AG08396 (cell line): ENCODE measurements at places on chromosomes 6 and 20.

GRCh38 chr6:125262016-125263013, 39.5 kb downstream of the HDDC2 start:
- peak; percentile 73 for DNase-seq

DNA sequence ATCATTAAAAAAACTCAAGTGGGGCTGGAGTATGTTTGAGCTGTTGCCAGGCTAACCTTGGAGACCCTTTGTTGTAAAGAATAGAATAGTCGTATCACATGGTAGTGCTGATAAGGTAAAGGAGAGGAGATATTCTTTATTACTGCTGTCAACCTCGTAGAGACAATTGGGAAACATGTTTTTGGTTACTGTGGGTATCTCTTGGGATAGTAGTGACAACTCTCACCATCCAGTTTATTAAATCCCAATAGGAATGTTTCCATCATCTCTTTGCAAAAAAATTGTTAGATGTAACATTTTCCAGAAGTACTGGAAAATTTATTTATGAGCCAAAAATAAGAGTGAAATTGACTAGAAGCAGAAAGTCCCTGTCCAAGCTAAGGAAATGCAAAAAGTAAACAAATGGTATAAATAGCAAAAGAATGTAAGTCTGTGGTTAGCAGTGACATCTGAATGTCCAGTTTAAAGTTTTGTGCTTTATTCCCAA, 829.3 kb upstream of the CITED2 start:
- peak; percentile 13 for DNase-seq

- no peak for DNase-seq
These were observed 321.5 kb upstream of the JARID2 start for GRCh38 chr6:14924126-14925024.

GRCh38 chr6:40504274-40504673, 82.9 kb downstream of the LRFN2 start:
- no peak for DNase-seq

- no peak for DNase-seq
These were observed 31.0 kb downstream of the ANKS1A start for GRCh38 chr6:34920097-34920496.

DNA sequence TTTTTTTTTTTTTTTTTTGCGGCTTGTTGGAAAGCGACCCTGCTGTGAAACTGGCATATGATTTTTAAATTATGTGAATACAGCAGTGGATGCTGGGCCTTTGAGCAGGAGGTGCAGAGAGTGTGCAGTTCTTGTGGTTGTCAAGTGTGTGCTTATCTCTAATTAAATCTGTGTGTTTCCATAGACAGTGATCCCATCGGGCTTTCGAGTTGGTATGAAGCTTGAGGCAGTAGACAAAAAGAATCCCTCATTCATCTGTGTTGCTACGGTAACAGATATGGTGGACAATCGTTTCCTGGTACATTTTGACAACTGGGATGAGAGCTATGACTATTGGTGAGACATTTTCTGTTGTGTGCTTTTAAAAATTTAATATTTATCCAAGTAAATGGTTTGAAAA, 52.4 kb downstream of the L3MBTL3 start:
- no peak for DNase-seq

GRCh38 chr20:62929051-62929538, 2.8 kb upstream of the DIDO1 start:
- DNase-seq, result peak; percentile 82

GRCh38 chr6:147054158-147054557, 150.1 kb upstream of the STXBP5 start:
- no peak for DNase-seq

- DNase-seq, result no peak
These were observed 40.4 kb upstream of the POLR1H start for GRCh38 chr6:30020626-30021025.

- DNase-seq, result no peak
These were observed 768.1 kb downstream of the KIF16B start for GRCh38 chr20:15805154-15805553.

DNA sequence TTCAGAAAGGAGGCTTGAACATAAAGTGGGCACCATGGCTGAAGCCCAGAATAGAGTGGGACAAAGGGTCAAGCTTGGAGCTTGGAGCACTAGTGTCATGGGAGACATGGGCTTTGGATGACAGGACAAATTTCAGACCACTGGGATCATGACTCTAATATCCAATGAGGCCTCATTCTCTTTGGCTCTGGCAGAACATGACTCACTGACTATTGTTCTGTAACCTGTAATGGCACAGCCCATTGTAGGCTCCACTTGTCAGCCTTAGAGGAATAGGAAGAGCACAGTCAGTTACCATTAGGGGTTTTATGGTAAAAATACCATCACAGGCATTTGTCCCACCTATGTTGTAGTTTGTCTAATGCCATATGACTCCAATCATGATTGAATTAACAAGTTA, 34.0 kb upstream of the MMS22L start:
- no peak for DNase-seq

GRCh38 chr6:32623693-32624092, 13.5 kb upstream of the HLA-DQA1 start:
- DNase-seq, result no peak

GRCh38 chr6:165042912-165043311, 266.5 kb downstream of the C6orf118 start:
- no peak for DNase-seq

DNA sequence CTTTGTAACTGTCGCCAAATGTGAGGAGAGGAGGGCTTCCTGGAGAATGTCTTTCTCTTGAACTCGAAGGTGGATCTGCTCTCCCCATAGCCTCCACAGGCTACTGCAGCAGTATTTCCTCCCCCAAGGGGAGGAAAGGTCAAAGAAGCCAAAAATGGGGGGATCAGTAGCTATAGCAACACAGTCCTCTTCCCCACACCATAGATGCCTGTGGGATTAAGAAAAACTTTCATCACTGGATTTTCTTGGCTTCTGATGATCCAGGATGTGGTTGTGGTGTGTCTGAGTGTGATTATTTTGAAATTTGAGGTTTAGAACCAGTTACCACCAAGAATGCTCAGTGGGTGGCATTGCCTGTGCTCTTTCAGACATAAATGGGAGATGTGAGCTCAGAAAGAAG, 140.1 kb upstream of the SPACA1 start:
- peak; percentile 12 for DNase-seq

DNA sequence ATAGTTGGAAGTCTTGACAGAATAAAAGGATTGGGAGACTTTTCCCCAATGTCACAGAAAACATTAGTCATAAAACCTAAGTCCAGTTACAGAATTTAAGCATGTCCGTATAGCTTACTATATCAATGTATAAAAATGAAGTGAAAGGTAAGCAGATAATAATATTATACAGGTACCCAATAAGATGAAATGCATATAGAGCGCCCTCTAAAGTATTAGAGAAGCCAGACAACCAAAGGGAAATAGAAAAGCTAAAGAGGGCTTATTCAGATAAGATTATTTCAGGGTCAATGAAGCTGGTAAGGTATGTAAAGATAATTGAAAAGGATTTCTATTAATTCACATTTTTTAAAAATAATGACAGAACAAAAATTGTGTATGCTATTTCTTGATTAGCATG, 947.7 kb upstream of the MAP3K7 start:
- DNase-seq, result no peak

DNA sequence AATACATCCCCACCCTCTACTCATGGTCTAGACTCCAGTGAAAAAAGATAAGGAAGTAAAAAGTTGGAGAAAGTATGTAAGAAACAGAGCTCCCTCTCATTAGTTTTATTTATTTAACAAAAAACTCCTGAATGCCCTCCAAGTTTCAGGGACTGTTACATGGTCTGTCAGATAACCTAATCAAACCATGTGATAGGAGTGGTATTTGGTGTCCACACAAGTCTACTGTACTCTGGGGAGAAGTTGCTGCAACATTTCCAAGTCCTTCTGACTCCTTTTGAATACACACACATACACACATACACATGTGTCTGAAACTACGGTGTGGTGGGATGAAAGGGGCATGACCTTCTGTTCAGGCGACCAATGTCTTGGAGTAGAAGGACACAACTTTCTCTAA, 320.0 kb downstream of the ADGRG6 start:
- DNase-seq, result no peak

DNA sequence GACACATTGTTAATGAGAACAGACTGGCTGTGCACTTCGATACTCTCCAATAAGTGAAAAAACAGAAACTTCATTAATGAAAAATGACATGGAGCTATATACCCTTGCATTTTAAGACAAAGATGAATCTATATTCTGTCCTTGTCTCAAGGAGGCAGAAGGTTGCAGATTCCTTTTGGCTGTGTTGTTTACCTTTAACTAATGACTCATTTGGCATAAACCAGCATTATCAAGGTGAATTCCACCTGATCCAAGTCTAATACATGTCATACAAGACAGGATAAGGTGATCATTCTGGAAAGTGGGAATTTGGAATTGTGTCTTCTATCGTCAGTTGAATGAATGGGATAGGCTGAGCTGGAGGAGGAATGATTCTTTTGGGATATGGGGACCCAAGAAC, 192.9 kb downstream of the PLCB4 start:
- DNase-seq, result no peak

DNA sequence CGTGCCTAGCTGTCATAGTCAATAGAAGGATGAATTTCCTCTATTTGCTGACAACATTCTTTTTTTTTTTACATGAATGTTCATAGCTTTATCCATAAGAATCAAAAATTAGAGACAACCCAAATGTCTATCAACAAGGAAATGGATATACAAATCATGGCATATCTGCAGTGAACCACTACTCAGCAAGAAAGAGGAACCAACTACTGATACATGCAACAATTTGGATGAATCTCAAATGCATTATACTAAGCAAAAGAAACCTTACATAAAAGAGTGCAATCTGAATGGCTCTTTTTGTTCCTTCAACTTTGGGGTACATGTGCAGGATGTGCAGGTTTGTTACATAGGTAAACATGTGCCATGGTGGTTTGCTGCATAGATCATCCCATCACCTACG, 17.7 kb upstream of the MCM9 start:
- no peak for DNase-seq

GRCh38 chr6:168095171-168095691, 16.2 kb upstream of the FRMD1 start:
- no peak for DNase-seq

DNA sequence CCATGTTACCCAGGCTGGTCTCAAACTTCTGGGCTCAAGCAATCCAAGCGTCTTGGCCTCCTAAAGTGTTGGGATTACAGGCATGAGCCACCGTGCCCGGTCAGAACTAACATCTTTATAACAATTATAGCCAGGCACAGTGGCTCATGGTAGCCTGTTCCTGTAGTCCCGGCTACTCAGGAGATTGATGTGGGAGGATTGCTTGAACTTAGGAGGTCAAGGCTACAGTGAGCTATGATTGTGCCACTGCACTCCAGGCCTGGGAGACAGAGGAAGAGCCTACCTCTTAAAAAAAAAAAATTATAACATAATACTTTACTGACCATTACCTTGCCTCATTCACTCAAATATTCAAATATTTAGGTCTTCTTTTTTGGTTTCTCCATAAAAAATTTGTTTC, 16.8 kb upstream of the MYMX start:
- DNase-seq, result no peak

GRCh38 chr6:56151609-56152224, 95.7 kb downstream of the COL21A1 start:
- no peak for DNase-seq

- DNase-seq, result peak; percentile 11
These were observed 48.3 kb downstream of the ECT2L start for GRCh38 chr6:138844192-138844591.

DNA sequence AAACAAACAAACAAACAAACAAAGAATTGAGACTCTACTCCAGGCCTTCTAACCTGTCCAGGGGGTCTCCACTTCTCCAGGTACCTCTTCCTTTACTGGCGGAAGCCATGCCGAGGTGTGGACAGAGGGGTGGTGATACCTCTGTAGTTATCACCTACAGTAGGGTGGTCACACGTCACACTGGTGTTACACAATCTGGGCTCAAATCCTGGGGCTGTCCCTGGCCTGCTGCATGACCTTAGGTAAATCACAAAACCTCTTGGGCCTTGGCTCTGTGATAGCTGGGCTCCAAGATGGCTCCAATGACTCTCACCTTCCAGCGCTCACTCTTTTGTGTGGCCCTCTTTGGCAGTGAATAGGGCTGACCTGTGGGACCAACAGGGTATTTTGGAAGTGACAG, 76.8 kb upstream of the ZNFX1 start:
- DNase-seq, result no peak

GRCh38 chr20:36848677-36849076, 27.3 kb upstream of the TLDC2 start:
- DNase-seq, result no peak

- DNase-seq, result no peak
These were observed 667.6 kb downstream of the TENT5A start for GRCh38 chr6:81084776-81085430.

- DNase-seq, result no peak
These were observed 47.8 kb downstream of the JARID2 start for GRCh38 chr6:15293674-15294073.

- no peak for DNase-seq
These were observed 54.2 kb upstream of the ZFAND3 start for GRCh38 chr6:37765182-37765775.

DNA sequence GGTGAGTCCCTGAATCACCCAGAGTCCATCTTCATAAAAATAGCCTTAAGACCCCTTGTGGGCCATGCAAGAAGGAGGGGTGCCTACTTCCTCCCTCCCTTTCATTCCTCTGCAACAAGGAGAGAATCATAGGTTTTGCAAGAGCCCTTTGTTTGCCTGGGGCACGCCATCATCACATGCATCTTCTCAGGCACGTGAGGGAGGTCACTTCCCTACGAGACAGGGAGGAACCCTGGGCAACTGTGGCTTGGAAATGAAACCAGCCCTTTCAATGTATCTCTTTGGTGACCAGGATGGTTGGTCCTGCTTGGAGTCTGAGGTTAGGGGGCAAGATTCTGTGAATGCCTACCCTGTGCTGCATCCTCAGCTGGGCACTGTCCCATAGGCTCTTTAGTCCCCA, 194.8 kb downstream of the MAFB start:
- DNase-seq, result no peak

GRCh38 chr6:72248621-72249020, 362.3 kb downstream of the RIMS1 start:
- no peak for DNase-seq

DNA sequence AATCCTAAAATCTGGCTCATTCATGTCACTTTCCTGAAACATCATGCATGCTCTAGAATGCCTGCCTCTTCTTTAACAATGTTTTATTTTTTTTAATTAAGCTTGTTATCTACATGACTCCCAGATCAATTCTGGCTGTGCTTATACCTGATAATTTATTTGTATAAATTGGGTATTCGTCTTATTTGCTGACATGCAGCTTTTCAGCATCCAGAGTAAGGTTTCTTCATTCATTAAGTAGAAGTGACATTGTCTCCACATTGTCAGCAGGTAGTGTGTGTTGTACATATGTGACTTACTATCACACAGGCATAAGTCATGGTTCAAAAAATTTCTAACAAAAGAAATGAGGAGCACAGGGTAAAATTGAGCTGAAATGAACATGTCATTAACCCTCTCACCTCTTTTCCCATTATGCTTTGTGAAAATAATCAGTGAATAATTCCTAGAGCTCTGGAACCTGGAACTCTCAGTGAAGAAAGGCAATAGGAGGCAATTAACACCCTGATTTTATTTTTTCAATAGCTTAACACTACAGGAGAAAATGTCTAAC, 157.4 kb downstream of the OPRM1 start:
- no peak for DNase-seq

- peak; percentile 29 for DNase-seq
These were observed 743 bp downstream of the CMTR1 start for GRCh38 chr6:37433657-37434271.
